ENCODE measurements at places on chromosomes 3 and 15.

- no peak for DNase-seq
Observed at GRCh38 chr15:83935774-83936173, 281.9 kb downstream of the ADAMTSL3 start.

GRCh38 chr15:45205192-45205591 is 17.4 kb upstream of the SHF start:
- DNase-seq: peak; percentile 65

GRCh38 chr15:85500060-85500708 is 119.8 kb downstream of the AKAP13 start:
- no peak for DNase-seq

DNA sequence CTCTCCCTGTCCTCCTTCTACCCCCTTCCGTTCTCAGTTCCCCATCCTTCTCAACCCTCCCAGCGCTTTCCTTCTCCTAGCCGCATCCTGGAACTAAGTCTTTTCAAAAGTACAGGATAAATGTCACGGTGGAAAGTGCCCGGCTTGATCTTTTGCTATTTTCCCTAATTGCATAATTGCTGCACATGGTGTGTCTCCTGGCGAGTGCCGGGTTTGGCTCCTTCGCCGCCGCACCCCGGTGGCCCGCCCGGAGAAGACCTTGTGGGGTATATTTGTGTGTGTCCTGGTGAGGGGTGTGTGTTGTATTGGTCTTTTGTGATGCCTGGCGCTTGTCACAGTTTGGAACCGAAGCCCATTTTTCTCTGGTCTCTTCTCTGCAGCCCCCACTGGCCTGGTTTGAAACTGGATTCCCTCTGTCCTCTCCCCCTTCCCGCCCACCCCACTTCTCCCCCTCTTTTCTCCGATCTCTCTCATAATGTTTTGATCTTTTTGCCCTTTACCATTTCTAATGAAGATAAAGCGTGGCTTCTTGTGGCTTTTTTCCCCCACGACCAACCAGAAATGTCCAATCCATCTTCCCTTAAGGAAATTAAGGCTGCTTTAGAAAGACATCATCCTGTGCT is 692 bp downstream of the UBE2E2 start:
- DNase-seq: no peak

DNA sequence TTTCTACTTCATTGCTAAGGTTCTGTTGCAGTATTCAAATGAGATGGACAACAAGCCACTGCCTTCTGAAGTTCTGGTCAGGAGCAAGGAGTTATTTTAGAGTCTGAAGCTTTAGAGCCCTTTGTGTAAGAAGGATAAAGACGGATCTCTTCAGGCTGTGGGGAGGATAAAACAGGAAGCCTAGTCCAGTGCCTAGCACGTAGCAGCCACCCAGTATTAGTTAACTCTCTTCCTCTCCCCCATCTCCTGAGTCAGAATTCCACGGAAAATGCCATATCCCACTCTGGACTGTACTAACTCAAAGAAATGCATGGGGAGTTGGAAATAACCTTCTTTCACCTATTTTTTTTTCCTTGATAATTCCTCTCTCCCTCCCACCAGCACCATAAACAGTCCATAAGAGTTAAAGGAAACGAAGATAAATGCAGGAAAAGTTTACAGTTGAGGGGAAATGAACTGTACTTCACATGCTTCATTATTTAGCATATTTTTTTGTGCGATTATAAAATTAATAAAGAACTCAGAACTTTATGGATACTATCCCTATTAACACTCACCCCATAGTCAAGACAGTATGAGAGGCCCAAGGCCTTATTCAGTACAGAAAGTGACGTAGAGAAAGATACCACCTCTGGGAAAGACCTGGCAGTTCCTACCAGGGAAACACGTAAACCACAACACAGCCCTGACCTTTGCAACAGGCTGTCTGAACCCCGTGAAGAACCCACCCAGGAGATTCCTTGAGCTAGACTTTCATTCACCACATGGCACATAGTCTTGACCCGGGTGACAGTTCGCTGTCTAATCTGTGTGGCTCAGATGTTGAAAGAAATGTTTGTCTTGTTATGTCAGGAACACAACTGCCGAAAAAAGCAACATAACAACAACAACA is 9.2 kb downstream of the IGF2BP2 start:
- DNase-seq: peak; percentile 38

GRCh38 chr15:57253500-57253899 is 122.8 kb upstream of the CGNL1 start:
- DNase-seq: no peak

GRCh38 chr3:160685144-160685766 is 8.3 kb downstream of the ARL14 start:
- DNase-seq: no peak

DNA sequence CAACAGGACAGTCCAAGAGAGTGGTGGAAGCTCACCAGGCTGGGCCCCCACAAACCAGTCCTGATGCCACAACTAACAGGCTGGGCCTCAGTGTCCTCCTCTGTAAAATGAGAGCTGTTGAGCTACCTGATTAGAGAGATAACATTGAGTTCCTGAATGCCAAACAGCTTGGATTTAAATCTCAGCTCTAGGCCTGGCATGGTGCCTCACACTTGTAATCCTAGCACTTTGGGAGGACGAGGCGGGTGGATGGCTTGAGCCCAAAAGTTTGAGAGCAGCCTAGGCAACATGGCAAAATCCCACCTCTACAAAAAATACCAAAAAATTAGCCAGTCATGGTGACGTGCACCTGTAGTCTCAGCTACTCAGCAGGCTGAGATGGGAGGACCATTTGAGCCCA is 20.1 kb upstream of the TMCC1 start:
- no peak for DNase-seq

DNA sequence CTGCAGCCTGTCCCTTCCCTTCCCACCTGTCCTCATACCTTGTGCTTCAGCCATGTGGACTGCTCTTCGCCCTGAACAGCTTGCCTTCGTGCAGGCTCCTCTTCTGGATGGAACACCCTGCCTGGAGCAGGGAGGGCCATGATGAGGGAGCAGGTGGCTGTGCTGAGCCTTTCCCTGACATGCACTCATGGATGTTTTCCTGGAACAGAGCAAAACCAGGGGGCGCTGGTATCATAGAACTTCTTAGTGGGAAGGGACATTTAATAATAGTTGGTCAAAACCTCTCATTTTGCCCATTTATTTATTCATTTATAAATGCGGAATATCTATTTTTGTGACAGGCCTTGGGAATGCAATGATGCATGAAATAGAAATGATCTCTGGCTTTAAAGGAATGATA is 149.3 kb downstream of the CACNA1D start:
- DNase-seq: no peak

All from fibroblast of skin of scalp (primary cell).